ENCODE measurements at places on chromosomes 11 and 22.

DNA sequence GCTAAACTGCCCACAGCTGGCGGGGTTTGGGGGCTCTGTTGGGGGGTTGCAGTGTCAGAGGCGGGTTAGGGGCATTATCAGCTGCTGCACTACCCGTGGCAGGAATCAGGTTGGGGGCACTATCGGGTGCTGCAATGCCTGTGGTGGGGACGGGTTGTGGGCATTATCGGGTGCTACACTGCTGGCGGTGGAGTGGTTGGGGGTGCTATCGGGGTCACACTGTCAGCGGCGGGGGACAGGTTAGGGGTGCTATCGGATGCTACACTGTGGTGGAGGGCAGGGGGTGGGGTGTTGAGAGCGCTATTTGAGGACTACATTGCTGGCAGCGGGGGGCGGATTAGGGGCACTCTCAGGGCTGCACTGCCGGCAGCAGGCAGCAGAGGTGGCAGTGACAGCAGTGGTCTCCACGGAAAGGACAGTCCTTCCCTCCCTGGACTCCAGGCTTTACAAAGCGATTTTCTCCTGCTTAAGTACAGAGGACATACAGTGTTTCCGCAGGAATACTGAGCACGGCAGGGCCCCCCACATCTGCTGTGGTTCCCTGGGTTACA is 119.5 kb upstream of the VPREB1 start:
- no peak for DNase-seq

DNA sequence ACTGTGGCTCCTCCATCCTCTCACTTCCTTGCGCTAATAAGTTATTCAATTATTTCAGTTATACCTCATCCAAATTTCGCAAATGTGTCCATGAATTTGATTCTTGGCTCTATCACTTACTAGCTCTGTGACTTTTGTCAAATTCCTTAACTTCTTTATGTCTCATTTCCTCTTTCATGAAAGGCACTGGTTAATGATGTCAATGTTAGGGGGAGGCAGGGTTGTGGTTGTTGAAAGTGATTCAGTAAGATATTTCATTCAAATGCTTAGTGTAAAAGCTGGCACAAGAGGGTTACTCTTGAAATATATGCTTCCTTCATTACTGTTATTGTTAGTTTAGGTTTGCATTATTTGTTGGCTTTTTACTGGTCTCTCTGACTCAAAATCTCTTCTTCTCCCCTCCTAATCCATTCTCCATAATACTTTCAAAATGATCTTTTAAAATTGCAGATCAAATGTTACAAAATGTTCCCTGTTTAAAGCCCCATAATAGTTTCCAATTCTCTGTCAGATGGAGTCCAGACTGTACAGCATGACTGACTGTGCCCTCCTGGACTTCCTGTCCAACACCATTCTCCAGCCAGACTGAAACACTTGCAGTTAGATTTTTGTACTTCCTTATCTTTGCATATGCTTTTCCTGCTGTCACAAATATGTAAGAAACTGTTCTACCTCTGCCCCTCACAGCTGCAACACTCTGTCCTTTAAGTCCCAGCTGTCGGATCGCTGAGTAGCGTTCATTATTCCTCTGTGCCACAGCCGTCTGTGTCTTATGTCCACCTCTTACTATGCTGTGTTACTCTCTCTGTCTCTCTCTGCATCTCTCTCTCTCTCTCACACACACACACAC is 510.6 kb upstream of the RAG2 start:
- DNase-seq = no peak

DNA sequence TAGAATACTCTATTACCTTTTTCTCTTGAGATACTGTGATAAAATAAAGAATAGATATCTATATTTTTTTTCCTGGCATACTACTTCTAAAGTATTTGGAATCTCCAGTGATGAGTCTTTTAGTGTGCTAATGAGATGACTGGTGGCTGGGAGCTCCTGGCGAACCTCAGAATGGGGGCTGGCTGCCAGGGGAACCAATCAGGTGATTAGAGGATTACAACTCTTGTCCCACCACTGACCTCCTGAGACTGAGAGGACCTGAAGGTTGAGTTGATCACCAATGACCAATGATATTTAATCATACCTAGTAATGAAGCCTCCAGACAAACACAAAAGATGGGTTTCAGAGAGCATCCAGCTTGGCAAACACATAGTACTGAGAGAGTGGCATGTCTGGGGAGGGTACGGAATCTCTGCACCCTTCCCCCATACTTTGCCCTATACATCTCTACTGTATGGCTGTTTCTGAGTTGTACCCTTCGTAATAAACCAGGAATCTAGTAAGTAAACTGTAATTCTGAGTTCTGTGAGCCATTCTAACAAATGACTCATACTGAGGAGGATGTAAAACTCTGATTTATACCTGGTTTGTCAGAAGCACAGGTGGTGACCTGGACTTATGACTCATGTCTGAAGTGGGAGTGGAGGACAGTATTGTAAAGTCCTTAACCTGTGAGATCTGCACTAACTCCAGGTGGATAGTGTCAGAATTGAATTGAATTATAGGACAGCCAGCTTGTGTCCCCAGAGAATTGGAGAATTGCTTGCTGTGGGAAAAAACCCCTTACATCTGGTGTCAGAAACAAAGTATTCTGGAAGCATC is 325.3 kb upstream of the LRRC4C start:
- DNase-seq = no peak

DNA sequence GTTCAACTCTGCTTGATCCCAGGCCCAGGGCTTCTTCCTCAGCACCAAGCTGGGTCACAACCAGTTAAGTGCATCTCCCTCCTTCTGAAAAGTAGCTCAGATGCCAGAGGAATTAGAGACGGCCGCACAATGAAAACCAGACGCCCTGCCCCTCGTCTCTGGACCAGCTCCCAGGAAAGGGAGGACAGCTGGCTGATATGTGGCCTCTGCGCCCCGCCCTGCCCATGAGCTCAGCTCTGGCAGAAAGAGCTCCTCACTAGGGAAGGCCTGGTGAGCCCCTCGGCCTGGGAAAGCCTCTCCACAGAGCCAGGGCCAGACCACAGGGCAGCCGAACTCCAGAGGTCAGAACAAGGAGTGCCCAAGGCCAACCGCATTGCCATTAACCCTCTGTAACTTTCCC is 18.1 kb upstream of the SCGB1A1 start:
- no peak for DNase-seq

DNA sequence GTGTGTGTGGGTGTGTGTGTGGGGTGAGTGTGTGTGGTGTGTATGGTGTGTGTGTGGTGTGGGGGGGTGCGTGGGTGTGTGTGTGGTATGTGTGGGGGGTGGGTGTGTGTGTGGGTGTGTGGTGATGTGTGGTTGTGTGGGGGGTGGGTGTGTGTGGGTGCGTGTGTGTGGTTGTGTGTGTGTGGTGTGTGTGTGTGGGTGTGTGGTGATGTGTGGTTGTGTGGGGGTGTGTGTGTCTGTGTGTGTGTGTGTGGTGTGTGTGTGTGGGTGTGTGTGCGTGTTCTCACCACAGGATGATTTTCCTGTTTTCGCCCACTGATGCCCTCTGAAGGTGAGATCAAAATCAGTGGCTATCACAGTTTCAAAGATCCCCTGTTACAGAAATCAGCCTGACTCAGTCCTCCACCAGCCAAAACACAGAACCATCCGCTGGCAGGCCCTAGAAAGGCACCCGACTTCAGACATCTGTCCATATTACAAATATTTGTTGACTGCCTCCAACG is 24.7 kb downstream of the CPT1A start:
- DNase-seq = no peak

DNA sequence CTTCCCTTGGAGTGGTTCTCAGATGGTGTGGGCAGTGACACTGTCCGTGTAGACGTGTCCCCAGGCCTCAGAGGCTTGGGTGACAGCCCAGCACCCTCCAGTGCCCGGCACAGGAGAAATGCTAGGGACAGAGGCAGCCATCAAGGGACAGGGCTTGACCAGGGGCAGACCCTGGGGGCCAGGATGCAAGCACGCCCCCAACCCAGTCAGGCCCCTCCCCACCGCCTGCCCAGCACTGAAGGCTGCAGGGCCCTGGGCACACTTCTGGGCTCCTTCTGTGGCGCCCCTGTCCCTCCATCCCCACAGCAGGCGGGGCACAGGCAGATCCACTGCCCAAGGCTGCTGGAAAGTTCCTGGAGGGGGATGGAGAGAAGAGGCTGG is 11.1 kb downstream of the IGF2 start:
- no peak for DNase-seq

- DNase-seq = no peak
Observed at GRCh38 chr22:24400726-24401596, 26.4 kb upstream of the ADORA2A start.

GRCh38 chr11:46513934-46514342 is 79.9 kb downstream of the AMBRA1 start:
- no peak for DNase-seq

Measured in activated naive CD8-positive, alpha-beta T cell treated with anti-CD3 and anti-CD28 coated beads for 36 hours (primary cell).